Effector CD4-positive, alpha-beta T cell (primary cell): ENCODE measurements at places on chromosomes 7 and 10.

DNA sequence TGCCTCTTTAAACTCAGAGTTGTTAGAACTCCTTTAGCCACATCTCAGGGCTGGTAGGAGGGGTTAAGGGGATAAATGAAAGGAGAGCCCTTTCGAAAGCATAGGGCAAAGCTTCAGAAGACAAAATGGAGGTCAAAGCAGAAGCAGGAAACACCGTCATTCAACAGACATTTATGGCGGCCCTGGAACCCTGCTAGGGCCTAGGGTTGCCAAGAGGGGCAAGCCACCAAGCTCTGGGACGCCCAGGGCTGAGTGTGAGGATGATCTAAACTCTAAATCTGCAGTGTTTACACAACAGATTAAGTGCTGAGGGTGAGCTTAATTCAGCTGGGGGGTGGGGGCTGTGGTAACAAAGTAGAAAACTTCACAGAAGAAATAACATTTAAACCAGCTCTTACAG lies 79.0 kb upstream of the NFE2L3 start:
- DNase-seq, result no peak

- no peak for DNase-seq
Measured at GRCh38 chr10:26221541-26221940, 5.0 kb downstream of the GAD2 start.

DNA sequence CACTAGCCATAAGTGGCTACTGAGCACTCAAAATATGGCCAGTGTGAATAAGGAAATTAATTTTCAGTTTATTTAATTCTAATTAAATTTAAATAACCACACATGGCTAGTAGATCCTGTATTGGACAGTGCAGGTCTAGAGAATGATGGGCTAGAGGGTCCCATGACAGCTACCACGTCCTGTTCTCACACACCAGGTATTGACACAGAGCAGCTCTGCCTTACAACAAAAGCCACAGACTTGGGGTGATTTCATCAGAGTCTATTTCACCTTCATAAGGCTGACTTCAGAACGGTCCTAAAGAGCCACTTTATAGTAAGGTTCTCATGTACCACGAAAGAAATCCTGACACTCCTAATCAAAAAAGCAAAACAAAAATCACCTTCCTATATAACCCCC lies 111.3 kb downstream of the UBE2H start:
- DNase-seq, result no peak

GRCh38 chr10:131812736-131813604 lies 87.8 kb upstream of the PPP2R2D start:
- no peak for DNase-seq
